ENCODE measurements at places on chromosomes 1 and 21.

DNA sequence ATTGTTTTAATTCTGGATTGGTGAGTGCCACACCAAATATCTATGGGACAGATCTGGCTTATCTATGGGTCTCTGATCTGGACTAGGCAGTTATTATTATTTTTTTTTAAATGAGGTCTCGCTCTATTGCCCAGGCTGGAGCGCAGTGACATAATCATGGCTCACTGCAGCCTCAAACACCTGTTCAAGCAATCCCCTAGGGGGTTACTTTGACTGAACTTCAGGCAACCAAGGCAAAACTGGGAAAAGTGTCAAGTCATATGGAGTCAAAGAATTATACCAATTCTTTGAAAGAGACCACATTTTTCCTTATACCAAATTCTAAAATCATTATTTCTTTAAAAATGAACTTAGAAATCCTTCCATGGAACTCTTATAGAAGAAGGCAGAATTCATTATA is 129.1 kb upstream of the HOOK1 start:
- no peak for DNase-seq

DNA sequence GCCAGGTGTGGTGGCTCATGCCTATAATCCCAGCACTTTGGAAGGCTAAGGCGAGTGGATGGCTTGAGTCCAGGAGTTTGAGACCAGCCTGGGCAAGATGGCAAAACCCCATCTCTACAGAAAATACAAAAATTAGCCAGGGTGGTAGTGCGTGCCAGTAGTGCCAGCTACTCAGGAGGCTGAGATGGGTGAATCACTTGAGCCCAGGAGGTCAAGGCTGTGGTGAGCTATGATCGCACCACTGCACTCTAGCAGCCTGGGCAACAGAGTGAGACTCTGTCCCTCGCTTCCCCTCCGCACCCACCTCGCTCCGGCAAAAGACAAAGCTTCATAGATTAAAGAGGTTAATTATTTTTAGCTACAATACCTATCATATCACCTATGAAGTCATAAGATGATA is 100.0 kb downstream of the HHAT start:
- DNase-seq: no peak

GRCh38 chr1:25562101-25562927 is 18.9 kb downstream of the LDLRAP1 start:
- peak; percentile 63 for DNase-seq

DNA sequence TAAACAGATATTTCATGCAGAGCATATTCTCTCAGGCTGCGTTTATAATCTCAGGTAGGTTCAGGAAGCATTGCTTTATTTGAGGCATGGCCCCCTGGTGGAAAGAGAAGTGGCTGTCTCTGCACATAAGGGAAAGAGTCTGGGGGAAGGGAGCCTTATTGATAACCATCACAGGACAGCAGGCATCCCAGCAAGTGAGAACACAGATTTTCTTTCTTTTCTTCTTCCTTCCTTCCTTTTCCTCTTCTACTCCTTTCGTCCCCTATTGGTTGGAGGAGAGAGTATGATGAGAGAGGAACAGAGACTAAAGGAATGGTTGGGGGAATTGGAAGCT is 21.9 kb downstream of the TSNAX start:
- DNase-seq: no peak

- no peak for DNase-seq
Measured at GRCh38 chr1:8315573-8316475, 2.1 kb upstream of the SLC45A1 start.

DNA sequence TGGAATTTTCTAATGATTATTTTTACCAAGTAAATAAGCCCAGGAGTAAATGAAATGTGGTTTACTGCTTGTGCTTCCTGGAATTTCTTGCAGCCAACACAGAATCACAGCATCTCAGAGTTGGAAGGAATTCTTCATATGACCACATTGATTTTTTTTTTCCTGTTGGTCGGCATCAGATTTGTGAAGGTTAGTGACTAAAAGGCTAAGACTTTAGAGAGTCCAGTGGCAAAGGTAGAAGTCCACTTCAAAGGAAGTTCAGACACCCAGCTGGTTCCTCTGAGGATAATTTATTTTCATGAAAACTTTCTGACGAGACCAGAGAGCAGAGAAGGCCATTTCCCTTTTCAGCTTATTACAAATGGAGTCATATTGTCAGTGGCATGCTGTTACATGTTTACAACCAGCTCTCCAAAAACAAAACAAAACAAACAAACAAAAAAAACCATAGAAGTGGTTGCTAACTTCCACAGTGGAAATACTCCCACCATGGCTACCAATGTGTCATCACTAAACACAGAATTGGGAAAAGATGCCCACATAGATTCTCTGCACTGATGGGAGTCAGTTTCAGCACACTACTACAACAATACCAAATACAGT is 77.2 kb upstream of the CDC42BPA start:
- no peak for DNase-seq

GRCh38 chr1:170623171-170623570 is 40.8 kb upstream of the PRRX1 start:
- no peak for DNase-seq

DNA sequence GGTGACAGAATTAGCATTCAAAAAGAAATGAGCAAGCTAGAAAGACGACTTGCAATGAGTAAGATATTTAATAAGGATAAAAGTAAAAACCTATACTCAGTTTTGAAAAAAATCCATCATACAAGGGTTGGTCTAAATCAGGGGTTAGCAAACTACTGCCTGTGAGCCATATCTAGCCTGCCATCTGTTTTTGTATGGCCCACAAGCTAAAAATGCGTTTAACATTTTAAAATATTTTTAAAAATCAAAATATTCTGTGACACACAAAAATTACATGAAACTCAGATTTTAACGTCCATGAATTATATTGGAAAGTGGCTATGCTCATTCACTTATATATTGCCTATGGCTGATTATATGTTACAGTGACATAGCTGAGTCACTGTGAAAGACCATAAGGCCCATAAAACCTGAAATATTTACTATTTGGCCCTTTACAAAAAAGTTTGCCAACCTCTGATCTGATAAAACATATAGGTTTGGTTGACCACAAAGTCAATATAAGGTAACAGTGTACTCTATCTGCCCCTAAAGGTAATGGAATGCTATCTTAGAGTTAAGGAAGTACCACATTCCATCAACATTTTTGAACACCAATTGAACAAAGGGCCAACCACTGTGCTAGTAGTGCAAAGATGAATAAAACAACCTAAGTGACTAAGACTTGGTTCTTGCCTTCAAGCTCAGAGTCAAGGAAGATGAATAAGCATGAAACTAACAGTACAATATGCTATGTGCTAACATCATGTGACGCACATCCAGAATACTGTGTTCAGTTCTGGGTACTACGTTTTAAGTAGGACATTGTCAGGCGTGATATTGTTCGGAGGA is 3.2 kb downstream of the IFT25 start:
- no peak for DNase-seq

GRCh38 chr1:109133002-109133706 is 19.2 kb downstream of the ELAPOR1 start:
- DNase-seq: no peak

- DNase-seq: no peak
Measured at GRCh38 chr1:81584398-81584797, 216.3 kb upstream of the ADGRL2 start.

DNA sequence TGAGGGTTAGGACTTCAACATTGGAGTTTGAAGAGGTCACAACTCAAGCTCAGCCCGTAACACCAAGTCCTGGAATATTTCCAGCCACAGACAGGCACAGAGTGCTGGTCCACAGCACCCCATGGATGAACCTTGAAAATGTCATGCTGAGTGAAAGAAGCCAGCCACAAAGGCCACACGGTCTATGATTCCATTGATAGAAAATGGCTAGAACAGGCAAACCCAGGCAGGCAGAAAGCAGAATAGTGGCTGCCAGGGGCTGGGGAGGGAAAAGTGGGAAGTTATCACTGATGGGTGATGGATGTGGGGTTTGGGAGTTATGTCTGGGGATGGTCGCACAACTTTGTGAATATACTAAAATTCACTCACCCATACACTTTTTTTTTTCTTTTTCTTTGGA is 21.3 kb downstream of the MX1 start:
- no peak for DNase-seq

GRCh38 chr1:172900376-172900997 is 150.3 kb downstream of the TNFSF18 start:
- DNase-seq: no peak

- DNase-seq: peak; percentile 81
Measured at GRCh38 chr1:22641906-22642636, 1.4 kb upstream of the C1QC start.

GRCh38 chr1:6545276-6546112 is 8.8 kb downstream of the NOL9 start:
- no peak for DNase-seq

GRCh38 chr1:206768472-206769303 is 1.9 kb upstream of the IL19 start:
- DNase-seq: no peak

DNA sequence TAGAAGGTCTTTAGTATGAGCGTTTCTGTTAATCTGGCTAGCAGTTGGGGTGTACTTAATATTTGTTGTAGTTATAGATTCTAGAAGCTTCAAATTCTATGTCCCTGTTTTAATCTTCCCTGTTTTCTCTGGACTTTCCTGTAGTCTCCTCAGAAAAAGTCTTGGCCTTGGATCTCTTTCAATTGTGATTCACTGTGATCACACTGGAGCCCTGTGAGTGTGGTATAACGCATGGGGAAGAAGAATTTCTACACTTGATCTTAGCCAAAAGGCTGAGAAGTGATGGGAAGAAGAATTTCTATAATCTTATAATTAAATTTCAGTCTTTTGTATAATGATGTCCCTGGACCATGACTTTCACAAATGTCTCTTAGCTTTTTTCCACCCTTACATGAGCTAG is 36.7 kb upstream of the COP1 start:
- DNase-seq: no peak

- DNase-seq: no peak
Measured at GRCh38 chr1:212916481-212917133, 33.7 kb upstream of the VASH2 start.

GRCh38 chr21:46244602-46245001 is 16.0 kb upstream of the LSS start:
- no peak for DNase-seq

GRCh38 chr1:67722292-67722944 is 37.4 kb downstream of the GADD45A start:
- no peak for DNase-seq

- no peak for DNase-seq
Measured at GRCh38 chr1:21174654-21175323, 1.9 kb downstream of the EIF4G3 start.

DNA sequence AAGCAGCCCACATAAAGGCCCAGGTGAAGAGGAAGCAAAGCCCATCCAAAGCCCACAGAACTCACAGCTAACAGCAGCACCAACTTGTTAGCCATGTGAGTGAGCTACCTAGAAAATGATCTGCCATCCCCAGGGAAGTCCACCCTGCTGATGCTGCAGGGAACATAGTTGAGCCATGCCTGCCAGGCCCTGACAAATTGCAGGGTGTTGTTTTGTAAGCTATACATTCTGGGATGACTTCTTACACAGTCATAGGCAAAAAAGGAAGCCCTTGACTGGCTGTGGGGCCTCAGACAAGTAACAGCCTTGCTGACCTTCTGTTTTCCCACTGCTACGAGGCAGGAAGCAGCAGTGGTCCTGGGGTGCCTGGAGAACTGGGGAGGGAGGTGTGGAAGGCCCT is 262.7 kb downstream of the MATN1 start:
- DNase-seq: no peak

- DNase-seq: no peak
Measured at GRCh38 chr1:3768811-3769390, 3.6 kb upstream of the SMIM1 start.

GRCh38 chr1:62912028-62912638 is 128.2 kb downstream of the ATG4C start:
- no peak for DNase-seq

DNA sequence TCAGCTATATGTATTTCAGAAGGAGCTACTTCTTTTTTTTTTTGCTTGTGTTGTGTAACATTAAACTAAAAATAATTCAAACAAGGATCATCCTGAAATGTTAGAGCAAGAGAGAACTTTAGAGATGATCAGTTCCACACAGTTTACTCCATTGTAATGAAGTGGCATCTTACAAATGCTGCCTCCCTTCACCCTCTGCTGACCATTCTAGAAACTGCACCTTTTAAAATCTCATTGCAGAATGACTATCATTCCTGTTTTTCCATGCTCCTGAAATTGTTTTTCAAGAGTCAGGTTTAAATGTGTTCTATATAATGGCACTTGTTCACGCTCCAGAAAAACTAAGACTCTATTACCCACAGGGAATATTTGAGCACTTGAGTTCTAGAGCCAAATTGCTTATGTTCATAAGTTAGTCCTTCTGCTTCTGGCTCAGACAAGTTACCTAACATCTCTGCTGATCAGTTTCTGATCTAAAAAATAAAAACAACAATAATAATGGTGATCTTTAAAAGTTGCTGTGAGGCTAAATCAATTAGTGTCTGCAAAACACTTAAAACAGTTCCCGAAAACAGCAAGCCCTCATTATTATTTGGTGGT is 21.5 kb upstream of the SLC44A5 start:
- no peak for DNase-seq

DNA sequence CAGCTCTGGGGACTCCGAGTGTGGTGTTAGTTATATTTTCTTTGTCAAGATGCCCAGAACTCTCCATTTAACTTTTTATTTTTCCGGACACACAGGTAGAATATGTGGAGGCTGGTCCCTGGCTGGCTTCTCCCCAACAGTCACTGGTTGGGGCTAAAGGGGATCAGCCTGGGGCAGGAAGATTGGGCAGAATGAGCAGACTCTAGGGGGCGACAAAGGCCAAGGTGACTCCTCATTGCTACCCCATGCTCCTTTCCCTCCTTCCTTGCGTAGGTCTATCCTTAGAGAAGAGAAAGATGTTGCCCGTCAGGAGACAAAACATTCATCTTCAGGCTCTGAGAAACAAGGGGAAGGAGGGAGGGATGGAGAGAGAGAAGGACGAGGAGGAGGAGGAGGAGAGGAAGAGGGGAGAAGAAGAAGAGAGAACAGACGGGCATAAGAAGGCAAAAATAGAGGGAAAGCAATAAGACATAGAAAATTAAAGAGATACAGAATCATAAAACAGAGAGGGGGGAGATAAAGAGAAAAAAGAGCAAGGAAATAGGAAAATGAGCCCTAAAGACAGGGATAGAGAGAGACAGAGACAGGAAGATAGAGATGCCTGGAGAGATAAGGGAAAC is 89.9 kb downstream of the FOXD2 start:
- DNase-seq: peak; percentile 11

GRCh38 chr1:107076841-107077240 is 20.4 kb downstream of the PRMT6 start:
- no peak for DNase-seq
